ENCODE measurements at places on chromosomes 3 and 15.

- DNase-seq = no peak
Measured at GRCh38 chr3:117603097-117603496, 893.5 kb downstream of the TUSC7 start.

GRCh38 chr15:89329329-89330084 lies 5.1 kb downstream of the POLG start:
- no peak for DNase-seq

- no peak for DNase-seq
Measured at GRCh38 chr3:32137870-32138269, 31.4 kb downstream of the GPD1L start.

DNA sequence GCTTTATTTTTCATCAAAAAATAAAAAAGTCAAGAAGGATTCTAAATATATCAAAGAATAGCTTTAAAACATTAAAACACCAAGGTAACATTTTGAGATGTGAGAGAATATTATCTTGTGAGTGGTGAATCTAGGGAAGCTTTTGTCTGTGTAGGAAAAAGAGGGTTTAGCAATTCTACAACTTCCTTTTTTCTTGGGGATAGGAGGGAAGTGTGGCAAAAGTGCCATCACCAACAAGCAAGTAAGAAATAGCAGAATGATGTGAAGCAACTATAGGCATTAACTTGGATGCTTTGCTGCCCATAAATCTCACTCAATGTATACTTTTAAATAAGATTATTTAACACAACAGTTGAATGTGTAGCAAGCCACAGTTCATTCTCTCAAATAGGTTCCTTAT lies 57.8 kb upstream of the SUCLG2 start:
- DNase-seq = no peak

DNA sequence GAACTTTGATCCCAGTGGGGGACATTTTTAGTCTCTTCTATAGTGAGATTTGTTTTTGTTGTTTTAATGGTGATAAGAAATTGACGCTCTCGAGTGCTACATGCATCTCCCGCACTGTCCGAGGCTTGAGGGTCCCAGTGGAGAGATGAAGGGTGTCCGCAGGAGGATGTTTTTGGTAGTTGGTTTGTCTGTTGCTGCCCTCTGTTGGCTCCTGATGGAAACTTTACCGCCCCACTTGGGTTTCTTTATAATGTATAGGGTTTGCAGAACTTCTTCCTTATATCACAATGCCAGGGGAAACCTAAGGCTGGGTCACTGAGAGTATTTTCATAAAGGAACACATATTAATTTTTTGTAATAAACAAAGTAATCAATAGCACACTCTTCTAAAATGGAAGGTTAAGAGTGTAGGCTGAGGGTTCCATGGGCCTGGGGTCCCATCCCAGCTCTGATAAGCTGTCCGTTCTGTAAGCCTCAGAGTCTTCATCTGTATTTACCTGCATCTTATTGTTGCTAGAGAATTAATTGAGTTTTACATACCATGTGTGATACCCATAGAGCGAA lies 185.3 kb upstream of the FEZF2 start:
- DNase-seq = no peak

DNA sequence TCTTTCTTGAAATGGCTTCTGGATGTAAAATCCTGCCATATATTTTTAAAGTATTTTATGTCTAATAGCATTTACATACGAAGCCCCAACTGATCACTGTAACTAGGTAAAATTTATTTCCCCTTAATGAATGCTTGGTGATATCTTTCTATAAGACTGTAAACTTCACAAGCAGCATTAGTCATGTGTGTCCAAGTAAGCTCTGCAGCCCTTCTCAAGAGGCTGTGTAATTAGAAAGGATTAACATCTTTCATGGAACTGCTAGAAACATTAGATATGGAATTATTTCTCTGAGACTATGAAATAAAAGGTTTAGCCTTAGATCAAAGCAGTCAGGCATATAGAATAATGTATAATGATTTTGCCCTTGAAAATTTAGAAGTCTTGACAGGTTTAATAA lies 143.3 kb downstream of the EPHA3 start:
- DNase-seq = no peak

DNA sequence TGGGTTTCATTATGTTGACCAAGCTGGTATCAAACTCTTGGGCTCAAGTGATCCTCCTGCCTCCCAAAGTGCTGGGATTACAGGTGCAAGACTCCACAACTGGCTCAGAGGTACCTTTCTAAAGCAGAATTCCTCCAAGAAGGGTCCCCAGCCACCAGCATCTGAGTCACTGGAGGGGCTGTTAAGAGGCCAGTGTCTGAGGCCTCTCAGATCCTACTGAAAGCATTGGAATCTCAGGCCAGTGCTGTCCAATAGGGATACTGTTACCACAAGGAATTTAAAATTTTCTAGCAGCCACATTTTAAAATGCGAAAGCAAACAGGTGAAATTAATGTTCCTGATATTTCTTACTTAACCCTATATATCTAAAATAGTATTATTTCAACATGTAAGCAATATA lies 1.3 kb downstream of the CAV3 start:
- DNase-seq = no peak

DNA sequence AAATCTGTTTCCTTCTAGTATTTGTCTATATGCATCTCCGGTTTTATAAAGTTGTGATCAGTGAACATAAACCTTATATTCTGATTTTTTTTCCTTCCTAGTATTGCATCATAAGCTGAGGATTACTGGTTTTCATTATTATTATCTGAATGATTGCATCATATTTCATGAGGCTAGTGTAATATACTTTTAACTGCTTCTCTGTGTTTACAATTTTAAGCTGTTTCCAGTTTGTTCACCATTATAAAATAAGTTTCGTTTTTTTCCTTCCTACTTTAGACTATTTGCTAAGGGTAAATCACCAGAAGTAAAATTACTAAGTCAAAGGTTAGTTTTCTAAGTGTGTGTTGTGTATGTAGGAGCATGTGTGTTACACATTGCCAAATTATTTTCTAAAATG lies 20.2 kb downstream of the SEMA6D start:
- DNase-seq = no peak

GRCh38 chr15:57752436-57752835 lies 45.9 kb downstream of the POLR2M start:
- DNase-seq = no peak

DNA sequence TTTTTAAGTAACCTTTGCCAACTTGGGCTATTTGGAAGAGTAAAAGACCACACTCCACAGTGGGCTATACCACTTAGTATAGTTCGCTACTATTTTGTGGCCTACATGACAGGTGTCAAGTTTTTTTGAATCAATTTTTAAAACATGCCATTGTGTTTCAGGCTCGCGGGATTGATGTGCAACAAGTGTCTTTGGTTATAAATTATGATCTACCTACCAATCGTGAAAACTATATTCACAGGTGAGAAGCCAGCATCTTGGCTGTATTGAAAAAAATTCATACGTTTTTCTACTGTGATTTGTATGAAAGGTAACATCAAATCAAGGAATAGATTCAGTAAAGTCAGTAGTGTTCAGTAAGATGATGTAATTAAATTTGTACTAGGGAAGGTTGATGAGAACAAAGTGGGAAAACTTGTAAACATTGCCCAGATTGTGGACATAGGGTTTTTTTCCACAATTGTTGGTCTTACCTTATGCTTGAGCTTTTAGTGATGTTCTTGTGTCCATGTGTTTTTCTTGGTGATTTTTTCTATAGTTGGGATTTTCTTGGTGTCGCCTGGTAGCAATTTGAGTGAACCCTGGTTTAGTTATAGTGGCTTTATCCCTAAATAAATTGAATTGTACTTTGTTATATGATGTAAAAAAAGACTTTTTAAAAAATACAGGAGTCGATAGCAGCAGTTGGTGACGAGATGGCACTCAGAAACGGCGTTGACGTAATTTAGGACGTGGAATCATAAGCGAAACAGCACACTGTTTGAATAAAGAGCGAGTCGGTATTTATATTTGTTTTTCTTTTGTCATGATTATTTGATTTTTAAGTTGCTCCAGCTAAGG lies 4.5 kb downstream of the EIF4A2 start:
- no peak for DNase-seq

- no peak for DNase-seq
Measured at GRCh38 chr15:78922527-78922926, 22.3 kb downstream of the CTSH start.

GRCh38 chr15:66698971-66699370 lies 3.1 kb upstream of the SMAD6 start:
- no peak for DNase-seq

GRCh38 chr15:31402003-31402402 lies 75.4 kb downstream of the KLF13 start:
- no peak for DNase-seq

- no peak for DNase-seq
Measured at GRCh38 chr3:51703068-51703760, 3.7 kb upstream of the GRM2 start.

- DNase-seq = no peak
Measured at GRCh38 chr3:147794596-147794995, 385.4 kb downstream of the ZIC1 start.

DNA sequence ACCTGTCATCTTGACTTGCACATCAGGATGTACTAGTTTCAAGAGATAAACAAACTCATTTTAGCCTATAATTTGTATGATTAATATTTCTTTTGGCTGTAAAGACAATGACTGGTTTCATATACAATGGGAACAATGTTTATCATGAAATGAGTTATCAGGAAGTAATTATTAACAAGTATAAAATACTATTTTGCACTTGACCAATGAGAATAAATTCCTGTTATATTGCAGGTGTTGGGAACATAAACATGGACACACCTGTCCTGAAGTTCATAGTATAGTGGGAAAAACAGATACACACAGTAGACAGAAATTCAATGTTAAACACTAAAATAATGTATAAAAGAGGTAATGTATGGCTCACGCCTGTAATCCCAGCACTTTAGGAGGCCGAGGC lies 56.9 kb downstream of the UBR1 start:
- no peak for DNase-seq

DNA sequence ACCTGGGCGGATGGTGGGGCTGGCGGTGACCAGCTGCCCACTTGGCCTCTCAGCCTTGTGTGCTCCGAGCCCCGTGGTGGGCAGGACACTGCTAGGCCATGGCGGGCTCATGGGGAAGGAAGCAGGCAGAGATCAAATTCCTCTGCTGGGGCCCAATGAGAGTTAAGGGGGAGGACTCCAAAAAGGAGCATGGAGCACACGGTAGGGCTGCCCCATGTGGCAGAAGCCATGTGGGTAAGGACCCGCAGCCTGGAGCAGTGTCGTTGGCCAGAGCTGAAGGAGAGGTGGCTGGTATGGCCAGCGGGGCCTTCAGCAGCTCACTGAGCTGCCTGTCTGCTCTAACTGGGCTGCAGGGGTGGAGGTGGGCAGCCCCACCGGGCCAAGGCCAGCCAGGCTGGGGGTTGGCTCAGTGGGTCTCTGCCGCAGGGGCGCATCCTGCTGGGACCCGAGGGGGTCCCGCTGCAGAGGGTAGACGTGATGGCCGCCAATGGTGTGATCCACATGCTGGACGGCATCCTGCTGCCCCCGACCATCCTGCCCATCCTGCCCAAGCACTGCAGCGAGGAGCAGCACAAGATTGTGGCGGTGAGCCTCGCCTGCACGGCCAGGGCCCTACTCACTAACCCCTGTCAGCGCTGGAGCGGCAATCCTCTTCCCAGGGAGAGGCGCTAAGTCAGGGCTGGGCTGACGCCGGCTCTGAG lies 11.3 kb downstream of the STAB1 start:
- DNase-seq = no peak

DNA sequence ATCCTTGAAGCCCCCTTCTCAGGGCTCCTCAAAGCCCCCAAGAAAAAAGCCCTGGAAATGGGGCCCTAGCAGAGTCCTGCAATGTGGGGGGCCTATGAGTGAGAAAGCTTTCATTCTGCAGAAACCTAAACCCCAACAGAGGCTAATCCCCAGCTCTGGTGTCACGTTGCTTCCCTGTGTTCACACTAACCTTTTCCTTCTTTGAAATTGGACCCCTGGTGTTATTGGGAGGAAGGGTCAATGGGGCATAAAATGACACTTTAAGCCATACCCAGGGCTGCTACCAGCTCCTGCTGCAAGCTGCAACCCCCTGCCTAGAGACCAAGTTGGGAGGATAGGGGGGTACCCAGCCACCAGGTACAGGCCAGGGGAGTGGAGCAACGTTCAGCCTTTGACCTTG lies 2.1 kb downstream of the CYP1A2 start:
- DNase-seq = no peak

GRCh38 chr3:177646749-177647148 lies 449.5 kb upstream of the TBL1XR1 start:
- DNase-seq = no peak

DNA sequence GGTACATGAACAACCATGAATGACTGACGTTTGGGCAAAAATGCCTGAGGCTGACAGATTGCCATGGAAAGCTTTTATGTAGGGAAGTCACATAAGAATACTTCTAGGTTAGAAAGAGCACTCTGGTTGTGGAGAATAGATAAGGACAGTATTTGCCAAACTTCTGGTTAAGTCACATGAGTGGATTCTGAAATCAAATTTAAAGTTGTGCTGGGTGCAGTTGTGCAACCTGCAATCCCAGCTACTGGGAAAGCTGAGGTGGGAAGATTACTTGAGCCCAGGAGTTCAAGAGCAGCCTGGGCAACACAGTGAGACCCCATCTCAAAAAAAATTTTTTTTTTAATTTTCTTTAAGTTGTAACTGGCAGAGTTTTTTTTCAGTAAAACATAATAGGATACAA lies 7.2 kb upstream of the ZNF148 start:
- no peak for DNase-seq

DNA sequence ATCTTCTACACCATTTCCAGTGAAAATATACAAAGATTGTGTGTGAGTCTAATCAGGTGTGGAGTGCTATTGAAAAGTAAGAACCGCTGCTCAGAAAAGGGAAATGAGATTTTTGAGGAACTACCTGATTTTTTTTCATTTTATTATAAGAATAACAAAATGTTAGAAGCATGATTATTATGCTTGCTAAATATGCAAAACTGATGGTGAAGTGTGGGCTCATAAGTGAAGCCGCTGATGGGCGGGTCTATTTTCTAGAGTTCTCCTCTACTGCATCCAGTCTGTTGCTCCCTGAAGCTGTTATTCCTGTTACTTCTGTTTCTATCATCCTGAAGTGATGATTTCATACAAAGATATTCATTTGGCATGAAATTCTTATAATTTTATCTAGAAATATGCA lies 612.0 kb downstream of the CADM2 start:
- DNase-seq = no peak

- no peak for DNase-seq
Measured at GRCh38 chr15:60000113-60000823, 3.8 kb upstream of the FOXB1 start.

DNA sequence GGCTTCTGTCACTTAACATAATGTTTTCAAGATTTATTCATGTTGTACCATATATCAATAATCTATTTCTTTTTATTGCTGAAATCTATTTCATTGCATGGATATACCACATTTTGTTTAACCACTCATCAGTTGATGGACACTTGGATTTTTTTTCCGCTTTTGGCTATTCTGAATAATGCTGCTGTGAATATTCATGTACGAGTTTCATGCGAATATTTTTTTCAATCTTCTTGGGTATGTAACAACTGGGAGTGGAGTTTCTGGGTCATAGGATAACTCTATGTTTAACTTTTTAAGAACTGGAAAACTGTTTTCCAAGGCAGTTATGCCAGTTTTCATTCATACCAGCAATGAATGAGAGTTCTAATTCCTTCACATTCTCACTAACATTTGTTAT lies 21.7 kb upstream of the GPR160 start:
- DNase-seq = no peak
